ENCODE measurements at places on chromosomes 1 and 21.

DNA sequence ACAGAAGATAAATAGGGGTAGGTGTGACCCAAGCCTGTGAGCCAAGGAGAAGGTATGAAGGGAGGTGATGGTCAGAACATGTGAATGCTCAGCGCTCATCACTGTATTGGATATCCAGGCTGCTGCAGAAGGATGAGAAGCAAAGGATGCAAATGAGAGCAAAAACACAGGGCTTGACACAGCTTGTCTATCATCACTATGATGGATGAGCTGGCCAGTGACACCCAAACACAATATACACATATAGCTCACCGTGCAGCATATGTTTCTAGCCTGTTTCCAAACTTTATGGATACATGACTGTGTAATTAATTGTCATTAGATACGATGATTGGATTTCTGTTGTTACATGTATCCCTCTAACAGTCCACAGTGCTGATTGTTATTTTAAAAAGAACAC is 13.8 kb upstream of the HMGN1 start:
- DNase-seq = no peak

DNA sequence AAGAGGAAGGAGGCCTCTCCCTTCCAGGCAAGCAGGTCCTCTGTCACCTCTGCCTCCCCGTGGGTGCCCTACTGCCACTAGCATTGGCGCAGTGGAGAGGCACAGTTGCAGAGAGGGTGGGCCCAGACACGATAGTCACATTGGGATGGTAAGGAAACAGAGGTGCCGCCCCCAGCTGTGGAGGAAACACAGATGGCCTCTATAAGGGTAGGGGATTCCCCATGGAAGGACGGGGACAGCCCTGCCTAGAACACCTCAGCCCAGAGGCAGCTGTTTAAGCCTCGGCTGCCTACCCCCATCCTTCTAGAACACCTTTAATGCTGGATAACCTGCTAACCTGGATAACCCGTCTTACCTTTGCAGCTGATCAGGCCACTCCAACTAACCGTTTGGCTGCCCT is 65.7 kb upstream of the CNTN2 start:
- DNase-seq = no peak

DNA sequence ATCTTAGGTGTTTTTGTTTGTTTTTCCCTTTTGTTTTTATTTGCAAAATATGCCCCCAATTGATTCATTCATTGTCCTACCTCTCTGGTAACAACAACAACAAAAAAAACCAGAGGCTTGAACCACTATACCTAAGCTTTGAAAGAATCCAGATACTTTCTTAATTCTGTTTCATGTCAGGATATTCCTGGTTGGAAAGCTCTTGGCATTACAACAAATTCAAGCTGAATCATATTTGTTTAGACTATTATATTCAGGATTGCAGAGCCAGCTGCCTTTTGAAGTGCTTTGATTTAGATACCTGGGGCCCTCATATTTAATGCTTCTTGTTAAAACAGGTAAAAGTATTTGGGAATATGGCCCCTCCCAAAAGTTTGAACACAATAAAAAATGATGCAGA is 22.9 kb upstream of the ZNF326 start:
- no peak for DNase-seq

- no peak for DNase-seq
These were observed 85.8 kb downstream of the MIS18A start for GRCh38 chr21:32193098-32193465.

DNA sequence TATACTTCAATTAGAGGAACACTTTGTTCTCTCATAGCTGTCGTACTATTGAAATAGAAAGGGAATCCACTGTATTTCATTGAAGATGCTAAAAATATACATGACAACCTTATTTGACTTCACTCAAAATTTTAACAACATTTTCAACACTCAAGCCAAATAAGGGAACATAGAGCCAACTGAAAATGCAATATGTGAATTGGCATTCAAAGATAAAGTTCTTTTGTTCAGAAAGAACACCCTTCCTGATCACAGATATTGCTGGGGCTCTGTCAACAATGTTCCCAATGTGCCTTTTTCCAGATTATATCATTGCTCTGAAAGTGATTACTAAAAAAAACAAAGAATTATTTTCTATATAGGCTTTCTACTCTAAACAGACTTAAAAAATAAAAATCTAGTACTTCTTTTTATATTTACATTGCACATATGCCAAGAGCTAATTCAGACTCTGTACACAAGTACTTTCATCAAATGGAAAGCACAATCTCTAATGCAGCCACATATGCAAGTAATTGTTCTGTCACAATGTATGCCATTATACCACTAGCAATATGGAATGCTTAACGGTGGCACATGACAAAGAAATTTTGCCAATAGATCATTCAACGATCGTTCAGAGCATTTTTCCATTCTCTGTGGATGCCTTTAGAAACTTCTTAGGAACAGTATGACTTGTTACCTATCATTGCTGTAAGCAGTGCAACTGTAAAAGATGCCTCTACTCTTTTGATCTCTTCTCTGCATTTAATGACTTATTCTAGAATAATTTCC is 171.0 kb downstream of the EIF4G3 start:
- peak; percentile 20 for DNase-seq

- no peak for DNase-seq
These were observed 59.6 kb upstream of the C1orf87 start for GRCh38 chr1:60133000-60133673.

- DNase-seq = no peak
These were observed 25.7 kb downstream of the LAMB3 start for GRCh38 chr1:209626346-209627026.

- DNase-seq = peak; percentile 92
These were observed at the start of gene METTL25B for GRCh38 chr1:156727926-156728598. METTL25B (plus strand) TSS chr1:156728469; CDS start chr1:156729105, 636 bp downstream.

DNA sequence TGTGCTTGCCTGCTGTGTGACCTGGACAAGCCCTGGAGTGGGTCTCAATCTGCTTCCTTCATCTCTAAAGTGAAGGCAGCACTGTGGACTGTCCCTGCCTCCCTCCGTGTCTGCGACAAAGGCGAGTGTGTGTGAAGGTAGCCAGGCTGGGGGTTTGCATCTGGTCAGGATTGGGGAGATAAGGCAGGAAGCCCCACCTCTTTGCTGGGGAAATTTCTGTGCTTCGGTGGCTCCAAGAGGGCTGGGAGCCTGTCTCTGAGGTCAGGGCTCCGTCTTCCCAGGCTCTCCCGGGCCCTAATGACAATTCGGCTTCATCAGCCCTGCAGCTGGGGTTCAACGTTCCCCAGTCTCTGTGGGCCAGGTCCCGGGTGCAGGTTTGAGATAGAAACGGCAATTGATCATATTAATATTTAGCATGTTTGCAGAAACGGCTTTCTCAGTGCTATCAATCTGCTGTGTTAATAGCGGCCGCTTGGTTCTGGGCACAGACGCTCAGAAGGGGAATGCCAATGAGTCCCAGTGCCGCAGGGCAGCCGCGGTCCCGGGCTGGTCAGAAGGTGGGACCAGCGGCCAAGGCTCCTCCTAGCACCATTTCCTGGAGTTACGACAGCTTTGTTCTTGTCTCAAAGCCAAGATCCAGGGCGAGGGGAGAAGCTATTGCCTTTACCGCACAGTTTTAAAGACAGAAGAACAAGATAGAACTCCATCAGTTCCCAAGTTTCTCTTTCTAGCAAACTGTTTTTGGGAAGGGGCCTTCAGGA is 105.7 kb downstream of the PRDM16 start:
- DNase-seq = peak; percentile 53

- DNase-seq = no peak
These were observed 1526.5 kb upstream of the TPTE start for GRCh38 chr21:8994640-8995511.

DNA sequence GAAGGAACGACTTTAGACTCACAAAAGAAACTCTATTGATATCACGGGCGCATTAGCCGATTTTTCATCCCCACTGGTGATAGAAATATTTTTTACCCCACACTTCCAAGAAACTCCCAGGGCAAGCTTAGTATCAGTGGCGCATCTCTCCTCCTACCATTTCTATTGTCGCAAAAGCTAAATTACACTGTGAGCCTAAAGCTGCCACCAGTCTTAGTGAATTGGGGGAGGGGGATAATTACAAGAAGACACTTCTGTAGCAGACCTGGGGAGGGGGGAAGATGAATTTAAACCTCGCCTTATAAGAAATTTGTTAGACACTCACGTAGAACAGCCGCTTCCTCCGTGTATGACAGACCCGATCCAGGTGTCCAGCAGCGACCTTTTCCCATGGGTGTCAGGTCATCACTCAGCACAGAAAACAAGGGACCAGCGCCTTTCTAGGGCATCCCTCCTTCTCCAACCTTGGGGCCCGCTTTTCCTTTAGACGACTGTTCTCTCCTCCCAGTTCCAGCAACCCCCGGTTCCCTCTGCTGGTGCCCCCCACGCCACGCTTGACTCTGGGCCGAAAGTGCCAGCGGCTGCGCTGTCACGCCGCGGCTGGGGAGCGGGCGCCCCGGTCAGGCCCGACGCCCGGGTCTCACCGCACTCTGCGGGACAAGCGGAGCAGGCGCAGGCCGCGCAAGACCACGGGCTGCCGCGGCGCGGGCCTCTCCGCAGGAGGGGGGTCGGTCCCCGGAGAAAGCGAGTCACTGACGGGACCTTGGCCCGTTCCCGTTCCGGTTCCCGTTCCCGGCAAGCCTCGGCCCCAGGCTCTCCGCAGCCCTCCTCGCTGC is 821 bp downstream of the PHC2 start:
- DNase-seq = peak; percentile 30

DNA sequence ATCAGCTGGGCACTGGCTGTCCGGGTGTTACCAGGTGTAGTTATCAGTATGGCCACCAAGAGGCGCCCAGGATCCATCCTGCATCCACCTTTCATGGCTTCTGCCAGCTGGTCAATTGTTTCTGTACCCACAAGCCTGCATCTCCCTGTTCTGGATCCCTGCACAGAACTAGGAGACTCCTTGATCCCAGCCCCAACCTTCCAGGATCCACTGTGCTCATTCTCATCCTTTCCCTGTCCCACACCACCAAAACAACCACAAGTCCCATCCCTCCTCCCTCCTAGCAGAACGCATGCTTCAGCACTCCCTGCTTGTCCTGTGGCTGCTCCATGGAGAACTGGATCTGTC is 27.2 kb upstream of the FOXE3 start:
- peak; percentile 64 for DNase-seq

- no peak for DNase-seq
These were observed 18.7 kb downstream of the TRMT1L start for GRCh38 chr1:185137896-185138545.

GRCh38 chr1:115717541-115717940 is 51.0 kb downstream of the CASQ2 start:
- peak; percentile 69 for DNase-seq

- no peak for DNase-seq
These were observed 21.0 kb upstream of the LORICRIN start for GRCh38 chr1:153238527-153238926.

DNA sequence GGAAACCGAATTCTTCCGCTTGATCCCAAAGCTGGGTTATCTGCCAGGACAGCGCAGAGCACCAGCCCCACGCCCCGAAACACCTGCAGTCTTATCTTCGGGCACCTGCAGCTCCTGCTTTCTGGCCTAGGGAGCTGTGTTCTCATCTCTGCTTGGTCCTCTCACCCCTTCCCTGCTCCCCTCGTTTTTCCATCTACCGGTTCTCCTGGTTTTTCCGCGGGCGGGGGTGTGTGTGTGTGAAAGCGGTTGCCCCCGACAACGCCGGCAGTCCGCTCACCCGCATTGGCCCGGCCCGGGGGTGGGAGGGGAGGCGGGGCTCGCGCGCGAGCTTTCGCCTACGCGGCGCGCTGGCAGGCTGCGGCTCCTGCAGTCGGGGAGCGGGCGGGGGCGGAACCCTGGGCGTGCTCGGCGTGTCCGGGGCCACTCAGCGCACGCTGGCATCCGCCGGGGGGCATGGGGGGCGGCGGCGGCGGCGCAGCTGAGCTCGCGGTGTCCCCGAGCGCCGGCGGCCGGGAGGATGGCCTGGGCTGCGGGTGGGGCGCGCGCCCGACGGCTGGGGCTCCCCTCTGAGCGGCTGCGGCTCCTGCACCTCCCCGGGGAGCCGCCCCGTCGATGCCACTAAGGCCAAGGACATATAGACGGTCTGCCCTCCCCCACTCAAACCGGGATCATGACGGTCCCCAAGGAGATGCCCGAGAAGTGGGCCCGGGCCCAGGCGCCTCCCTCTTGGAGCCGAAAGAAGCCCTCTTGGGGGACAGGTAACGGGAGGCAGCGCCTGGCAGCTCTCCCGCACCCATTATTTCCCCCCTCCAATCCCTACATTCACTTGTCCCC is 3.2 kb downstream of the ATP8B2 start:
- peak; percentile 92 for DNase-seq

DNA sequence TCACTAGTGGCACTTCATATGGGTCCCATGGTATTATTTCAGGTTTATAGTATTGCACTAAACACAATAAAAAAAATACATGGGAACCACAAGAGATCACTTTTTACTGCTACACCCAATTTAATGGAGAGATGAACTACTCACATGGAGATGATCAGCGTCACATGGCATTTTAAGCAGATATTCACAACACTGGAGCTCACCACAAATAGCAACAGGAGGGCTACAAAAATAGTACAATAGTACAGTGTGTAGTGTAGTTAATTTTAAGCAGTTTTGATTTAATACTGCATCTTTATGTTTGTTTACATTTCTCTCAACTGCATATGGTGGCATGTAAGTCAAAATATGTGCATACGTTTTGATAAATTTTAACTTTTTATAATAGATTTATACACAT is 31.0 kb downstream of the SNX7 start:
- DNase-seq = no peak

GRCh38 chr1:59816318-59816878 is 1.6 kb downstream of the HOOK1 start:
- no peak for DNase-seq

DNA sequence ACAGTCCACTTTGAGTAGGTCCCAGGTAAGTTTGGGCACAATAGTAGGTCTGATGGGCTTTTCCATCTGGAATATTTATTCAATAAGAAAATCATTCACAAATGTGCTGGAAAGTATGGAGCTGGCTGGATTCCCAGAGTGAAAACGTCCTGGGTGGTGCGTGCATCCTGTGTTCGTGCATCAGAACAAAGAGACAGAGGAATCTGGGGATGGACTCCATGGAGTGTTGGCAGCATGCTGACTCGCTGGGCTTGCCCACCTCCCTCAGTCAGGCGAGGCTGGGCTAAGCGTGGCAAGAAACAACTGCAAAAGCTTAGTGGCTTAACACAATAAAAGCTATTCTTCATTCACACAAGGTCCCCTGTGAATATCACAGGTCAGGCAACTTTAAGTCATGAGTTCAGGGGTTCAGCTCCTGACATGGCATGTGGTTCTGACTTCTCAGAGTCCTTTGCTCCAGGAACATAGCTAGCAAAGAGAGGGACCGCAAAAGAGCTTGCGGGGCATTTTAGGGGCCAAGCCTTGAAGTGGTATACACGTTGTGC is 151.6 kb upstream of the ZNF644 start:
- no peak for DNase-seq

- DNase-seq = no peak
These were observed 5.0 kb upstream of the FMN2 start for GRCh38 chr1:240086726-240087125.

GRCh38 chr1:36773827-36774541 is 260.3 kb downstream of the GRIK3 start:
- DNase-seq = no peak

- DNase-seq = no peak
These were observed 12.5 kb downstream of the NFIA start for GRCh38 chr1:61094677-61095469.

GRCh38 chr1:13763991-13764390 is 64.0 kb downstream of the PRDM2 start:
- no peak for DNase-seq
